ENCODE measurements at places on chromosomes 2 and 18.

- no peak for DNase-seq
Measured at GRCh38 chr2:192978395-192978794, 783.7 kb upstream of the TMEFF2 start.

- no peak for DNase-seq
Measured at GRCh38 chr2:24509840-24510239, 18.8 kb downstream of the NCOA1 start.

GRCh38 chr2:165305391-165306096, 66.3 kb downstream of the SCN2A start:
- no peak for DNase-seq

DNA sequence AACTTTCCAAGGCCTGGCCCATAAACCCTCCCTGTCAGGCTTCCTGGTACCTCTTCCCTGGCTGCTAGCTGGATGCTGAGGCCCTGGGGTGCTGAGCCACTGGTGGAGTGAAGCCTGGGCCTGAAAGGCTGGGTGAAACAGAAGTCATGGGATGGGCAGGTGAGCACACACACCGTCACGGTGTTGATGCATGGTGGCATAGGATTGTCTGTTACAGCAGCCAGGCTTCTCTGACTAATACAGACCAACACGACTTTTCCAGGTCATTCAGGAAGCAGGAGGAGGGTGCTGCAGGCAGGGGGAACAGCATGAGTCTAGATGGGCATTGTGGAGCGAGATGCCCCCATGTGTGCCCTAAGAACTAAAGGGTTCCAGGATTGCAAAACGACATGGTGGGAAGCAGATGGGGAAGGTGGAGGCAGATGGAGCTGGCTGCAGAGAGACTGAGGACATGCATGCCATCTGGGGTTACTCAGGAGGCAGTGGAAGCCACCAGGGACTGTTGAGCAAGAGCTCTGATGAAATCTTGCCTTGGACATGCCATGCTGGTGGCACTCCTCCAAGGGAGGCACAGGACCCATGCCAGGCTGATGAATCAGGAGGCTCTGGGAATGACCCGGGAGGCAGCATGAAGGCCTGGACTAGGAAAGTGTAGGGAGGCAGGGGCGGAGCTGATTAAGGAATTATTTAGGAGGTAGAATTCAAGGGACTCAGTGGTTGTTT, 480.9 kb downstream of the TSN start:
- no peak for DNase-seq

GRCh38 chr2:72133721-72134407, 13.8 kb downstream of the CYP26B1 start:
- no peak for DNase-seq

DNA sequence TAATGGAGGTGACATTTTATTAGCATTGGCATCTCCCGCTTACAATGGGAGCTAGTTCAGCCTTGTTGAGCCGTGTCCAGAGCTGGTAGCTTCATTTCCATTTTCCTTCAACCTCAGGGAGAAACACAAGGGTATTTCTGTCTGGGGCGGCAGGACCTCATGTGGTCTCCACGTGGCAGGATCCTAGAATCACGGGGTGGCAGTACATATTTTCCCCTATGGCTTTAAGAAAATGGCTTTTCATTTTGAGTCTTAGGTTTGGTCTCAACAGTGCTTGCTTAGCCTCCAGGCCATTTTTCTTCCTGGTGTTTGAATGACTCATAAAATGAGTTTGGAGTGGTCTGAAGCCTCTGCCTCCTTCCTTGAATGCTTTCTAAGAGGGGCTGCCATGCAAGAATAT, 20.3 kb downstream of the CABLES1 start:
- DNase-seq, result no peak

GRCh38 chr2:120748741-120749140, 13.1 kb downstream of the GLI2 start:
- DNase-seq, result no peak

DNA sequence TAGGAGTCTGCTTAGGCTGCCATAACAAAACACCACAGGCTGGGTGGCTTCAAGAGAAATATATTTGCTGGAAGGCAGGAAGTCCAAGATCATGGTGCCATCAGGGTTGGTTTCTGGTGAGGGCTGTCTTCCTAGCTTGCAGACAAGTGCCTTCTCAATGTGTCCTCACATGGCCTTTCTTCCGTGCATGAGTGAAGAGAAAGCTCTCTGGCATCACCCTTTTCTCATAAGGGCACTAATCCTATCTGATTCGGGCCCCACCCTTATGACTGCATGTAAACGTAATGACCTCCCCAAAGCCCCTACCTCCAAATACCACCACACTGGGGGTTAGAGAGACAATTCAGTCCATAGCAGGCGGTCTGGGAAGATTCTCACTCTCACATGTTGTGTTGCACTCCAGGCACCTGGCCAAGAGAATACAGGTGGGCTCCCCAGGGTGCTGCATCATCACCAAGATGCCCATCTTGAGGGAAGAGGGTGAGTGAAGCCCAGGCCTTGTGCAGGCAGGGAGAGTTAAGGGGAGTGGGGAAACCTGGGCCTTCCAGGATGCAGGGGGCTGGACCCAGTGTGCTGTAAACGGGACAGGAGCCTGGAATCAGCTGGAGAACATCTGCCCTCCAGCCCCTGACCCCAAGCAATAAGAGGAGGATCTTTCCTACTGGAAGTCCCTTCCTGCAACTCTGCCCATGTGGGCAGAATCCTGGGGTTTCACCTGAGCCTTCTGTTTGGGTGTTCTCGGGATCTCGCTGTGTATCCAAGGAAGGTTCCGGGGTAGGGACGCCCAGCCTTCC, 10.2 kb downstream of the CATIP start:
- no peak for DNase-seq

- no peak for DNase-seq
Measured at GRCh38 chr2:151508519-151508918, 98.8 kb downstream of the RIF1 start.

- no peak for DNase-seq
Measured at GRCh38 chr18:12751891-12752290, 49.0 kb downstream of the PSMG2 start.

- DNase-seq, result no peak
Measured at GRCh38 chr2:82234283-82234874, 1929.8 kb upstream of the LRRTM1 start.

- DNase-seq, result no peak
Measured at GRCh38 chr18:44725300-44726058, 44.8 kb downstream of the SETBP1 start.

GRCh38 chr18:46332921-46333341, 228.7 kb downstream of the HAUS1 start:
- no peak for DNase-seq

GRCh38 chr2:193523662-193524061, 1328.9 kb upstream of the TMEFF2 start:
- DNase-seq, result no peak

GRCh38 chr18:72762515-72763122, 105.2 kb downstream of the NETO1 start:
- DNase-seq, result peak; percentile 67

- DNase-seq, result no peak
Measured at GRCh38 chr2:47528874-47529273, 125.9 kb downstream of the MSH2 start.

DNA sequence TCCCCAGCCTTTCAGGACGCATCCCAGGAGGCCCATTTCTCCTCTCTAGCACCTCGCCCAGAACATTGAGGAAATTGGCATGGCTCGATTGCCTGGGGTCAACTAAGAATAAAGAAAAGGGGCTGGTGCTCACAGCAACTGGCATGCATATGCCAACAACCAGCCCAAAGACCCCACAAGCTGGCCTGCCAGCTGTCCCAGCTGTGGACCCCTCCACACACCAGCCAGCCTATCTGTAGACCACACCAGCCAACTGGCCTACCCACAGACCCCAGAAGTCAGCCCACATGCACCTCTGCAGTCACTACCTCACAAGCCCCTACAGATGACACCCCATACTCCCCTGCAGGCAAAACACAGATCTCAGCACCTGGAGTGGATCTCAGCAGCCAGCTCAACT, 123.8 kb upstream of the ID2 start:
- DNase-seq, result no peak

GRCh38 chr2:122368576-122369243, 613.3 kb downstream of the TSN start:
- no peak for DNase-seq

DNA sequence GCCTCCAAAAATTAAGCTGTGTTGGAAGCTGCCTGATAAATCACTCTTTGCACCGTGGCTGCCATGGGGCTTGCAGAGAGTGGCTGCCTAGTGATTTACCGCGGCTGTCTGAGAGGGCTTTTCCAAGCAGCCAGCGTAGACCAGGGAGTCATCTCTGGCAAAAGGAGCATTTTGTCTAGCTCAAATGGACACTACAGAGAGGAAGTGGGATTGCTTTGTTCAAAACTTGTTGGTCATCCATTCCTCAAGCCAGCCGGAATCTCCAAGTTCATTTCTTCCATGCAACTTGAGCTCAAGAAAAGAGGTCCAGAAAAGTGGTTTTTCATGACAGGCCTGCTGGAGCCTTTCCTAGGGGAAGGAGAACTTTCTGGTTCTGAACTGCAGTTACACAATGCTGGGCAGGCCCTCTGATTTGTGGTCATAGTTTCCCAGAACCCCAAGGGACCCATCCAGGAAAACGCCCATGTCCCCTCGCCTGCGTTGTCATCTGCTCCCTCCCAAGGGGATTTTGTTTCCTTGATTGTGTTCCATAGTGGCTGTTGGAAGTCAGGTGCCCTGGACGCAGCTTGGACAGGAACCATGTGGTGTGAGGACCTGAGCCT, 108.1 kb downstream of the TRIB2 start:
- DNase-seq, result no peak

GRCh38 chr18:79283131-79283810, 112.5 kb upstream of the NFATC1 start:
- no peak for DNase-seq

DNA sequence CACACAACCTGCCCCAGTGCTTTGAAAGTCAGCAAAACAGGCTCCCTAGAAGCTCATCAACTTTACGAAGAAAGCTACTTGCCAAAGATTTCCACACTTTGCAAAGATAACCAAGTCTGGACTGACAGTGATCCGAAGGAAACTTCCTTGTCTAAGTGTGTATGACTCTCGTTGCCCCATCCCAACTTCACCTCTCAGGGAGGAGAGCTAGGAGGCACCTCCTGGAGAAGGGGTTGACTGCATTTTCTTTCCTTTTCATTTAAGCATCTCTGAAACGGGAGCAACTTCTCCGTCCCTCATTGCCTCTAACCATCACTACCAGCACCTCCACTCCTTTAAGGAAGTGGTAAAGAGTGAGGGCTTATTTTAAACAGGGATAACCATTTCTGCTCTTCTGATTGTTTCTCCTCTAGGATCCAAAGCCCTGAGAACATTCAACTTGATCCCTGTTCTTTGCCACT, 7.0 kb downstream of the ZEB2 start:
- peak; percentile 52 for DNase-seq

DNA sequence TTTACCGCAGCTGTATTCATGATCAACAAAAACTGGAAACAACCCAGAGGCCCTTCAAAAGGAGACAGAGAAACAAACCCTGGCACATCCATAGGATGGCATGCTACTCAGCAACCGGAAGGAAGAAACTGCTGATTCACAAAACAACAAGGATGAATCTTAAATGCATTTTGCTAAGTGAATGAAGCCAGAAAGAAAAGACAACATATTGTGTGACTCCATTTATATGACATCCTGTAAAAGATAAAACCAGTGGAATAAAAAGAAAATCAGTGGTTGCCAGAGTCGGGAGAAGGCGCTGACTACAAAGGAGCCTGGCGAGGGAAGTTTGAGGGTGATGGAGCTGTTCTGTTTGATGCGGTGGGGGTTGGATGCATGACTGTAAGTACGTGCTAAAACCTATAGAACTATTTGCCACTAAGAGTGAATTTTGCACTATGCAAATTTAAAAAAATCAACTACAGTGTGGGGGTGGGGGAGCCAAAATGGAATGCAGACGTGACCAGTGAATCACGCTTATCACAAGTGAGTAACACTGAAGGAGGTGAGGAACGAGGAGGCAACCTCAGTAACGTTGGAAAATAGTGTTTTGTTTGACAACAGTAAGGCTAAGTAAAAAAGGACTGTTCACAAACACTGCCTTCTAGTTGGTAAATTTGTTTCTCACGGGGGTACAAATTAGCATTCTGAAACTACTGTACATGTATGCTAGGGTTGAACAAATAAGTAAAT, 108.9 kb downstream of the INHBB start:
- no peak for DNase-seq

DNA sequence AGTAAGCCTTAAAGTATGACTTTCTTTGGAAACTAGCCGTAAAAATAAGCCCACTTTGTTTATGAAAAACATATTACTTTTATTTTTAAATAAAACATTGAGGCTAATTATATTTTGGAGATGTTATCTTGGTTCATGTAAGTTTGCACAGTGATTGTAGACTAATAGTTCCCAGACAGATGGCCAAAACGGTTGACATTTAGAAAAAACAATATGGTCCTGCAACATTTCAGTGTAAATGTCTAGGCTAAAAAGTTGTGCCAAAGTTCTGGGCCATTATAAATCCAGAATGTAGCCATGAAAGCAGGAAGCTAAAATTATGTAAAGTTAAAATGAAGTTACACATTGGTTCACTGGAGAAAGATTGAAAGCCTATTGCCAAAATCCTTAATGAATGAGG, 43.6 kb downstream of the SLC5A7 start:
- DNase-seq, result no peak

- DNase-seq, result no peak
Measured at GRCh38 chr2:149687052-149687427, 99.5 kb upstream of the MMADHC start.

- no peak for DNase-seq
Measured at GRCh38 chr2:118689456-118689855, 158.0 kb downstream of the EN1 start.

DNA sequence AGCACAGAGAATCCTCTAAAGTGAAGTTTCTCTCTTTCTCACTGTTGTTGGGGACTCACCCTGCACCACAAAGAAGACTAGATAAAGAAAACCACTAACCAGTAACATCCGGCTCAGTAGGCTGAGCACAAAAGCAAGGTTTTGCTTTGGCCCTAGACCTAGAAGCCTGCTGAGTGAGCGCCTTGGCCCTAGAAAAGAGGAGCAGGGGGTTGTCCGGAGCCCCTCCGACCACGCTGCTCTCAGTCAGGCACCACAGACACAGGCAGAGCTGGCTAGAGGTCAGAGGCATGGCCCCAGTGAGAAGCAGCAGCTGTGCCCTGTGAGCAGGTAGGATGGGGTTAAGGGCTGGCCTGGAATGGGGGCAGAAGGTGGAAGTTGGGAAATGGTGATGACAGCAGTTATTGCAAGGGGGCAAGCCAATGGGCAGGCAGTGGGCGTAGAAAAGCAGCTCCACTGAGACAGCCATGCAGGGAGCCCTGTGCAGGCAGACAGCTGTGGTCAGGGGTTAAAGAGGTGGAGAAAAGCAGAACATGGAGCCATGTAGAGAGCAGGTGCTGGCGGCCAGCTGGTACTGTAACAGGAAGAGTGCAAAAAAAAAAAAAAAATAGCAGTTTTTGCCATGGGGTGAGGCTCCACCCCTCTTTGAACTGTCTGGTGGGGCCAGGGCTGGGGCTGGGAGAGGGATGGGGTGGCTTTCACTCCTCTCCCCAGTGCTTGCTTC, 36.9 kb upstream of the SLC14A1 start:
- peak; percentile 99 for DNase-seq

DNA sequence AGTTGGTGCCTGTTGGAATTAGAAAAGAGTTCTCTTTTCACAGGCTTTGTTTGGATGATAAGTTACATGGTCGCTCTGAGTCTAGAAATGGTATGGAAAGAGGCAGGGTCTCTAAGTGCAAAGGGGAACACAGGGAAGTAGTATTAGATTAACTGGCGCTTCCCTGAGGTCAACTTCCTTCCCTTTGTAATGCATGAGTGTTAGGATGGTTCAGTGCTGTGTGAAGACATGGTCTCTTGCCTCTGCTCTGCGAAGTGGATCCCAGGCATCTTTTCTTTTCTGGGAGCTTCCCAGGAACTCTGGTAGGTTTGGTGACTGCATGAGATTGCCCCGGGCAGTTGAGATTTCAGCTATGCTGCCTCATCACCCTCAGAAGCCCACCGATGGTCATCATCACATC, 170.3 kb downstream of the MIB1 start:
- DNase-seq, result no peak

GRCh38 chr2:12607971-12608370, 108.8 kb upstream of the TRIB2 start:
- DNase-seq, result no peak
